ENCODE measurements at places on chromosomes 7 and 10.
A peak's percentile ranks its signal among the peaks of the same experiment; 100 is the strongest.

DNA sequence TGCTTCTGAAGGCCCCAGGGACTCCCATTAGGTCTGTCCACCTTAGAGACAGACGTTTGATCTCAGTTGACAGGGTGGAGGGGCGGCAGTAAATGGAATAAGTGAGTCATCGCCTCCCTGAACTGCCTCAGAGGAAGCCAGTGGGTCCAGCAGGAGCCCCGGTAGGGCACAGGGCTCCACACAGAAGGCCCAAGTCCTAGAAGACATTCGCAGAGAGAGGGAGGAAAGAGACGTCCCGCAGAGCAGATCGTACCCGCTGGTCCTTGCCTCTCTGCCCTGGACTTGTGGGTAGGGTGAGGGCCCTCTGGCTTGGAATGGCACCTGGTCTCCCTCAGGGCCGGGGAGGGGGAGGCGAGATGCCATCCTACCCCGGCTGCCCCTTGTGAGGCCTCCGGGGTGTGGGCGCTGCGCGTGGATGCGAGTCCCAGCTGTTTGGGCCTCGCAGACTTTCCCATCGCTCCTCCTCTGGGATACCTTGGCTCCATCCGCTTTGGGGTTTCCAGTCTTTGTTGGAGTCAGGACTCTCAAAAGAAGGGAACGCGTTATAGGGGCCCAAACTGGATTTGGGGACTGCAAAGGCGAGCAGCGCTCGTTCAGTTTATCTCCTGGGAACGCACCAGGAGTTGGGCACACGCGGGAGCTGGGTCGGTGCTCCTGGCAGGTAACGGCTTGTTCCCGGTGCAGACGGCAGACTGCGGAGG, 5.1 kb downstream of the TLX1 start:
- DNase-seq: no peak

DNA sequence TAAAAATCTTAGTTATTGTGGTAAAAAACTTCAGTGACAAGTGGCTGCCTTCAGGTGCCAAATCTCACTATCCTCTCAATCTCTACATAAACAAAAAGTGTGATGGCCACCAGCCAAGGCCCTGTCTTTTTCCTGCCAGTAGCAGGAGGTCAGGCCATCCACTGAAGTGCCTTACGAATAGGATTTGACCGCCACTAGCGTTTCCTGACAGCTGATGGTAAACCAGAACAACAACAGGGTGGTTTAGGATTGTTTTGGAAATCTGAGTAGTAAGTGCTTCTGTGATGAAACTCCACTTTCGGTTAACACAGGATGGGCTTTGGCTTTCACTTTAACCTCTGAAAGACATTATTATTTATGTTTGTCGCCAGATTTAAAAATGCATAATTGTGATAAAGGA, 55.7 kb upstream of the OGDHL start:
- DNase-seq: no peak

DNA sequence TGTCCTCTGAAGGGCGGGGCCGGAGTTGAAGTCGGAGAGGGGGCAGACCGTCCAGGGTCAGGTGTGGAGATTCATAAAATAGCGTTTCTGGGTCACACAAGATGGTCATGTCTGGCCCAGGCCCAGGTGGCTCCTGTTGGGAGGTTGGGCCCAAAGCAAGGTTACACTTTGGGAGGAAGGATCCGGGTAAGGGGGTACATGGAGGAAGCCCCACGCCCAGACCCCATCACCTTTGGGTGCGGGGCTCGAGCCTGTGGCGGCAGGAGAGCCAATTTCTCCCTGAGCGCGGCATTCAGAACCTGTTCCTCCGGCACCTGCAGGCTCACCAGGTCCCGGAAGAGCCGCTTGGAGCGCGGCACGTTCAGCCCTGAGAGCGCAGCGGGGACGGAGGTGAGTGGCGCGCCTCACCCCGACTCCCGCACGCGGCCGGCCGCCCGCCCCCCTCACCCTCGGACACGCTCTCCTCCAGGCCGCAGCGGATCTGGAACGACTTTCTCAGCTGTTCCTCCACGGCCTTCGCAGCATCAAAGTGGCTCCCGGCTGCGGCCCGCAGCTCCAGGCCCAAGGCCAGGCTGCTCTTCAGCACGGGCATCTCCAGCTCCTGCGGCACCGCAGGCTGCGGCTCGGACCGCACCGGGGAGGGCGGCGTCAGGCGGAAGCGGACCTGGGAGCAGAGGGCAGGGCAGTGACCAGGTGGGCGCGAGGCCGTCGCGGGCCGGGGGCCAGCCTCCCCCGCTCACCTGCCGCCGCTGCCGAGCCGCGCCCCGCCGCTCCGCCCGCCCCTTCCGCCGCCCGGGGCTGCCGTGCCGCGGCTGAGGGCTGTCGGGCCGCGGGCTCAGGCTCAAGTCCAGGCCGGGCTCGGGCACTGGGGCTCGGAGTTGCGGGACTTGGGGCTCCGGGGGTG, 644 bp downstream of the PPP1R35 start:
- no peak for DNase-seq

GRCh38 chr7:133794479-133794878, 332.7 kb upstream of the LRGUK start:
- no peak for DNase-seq

DNA sequence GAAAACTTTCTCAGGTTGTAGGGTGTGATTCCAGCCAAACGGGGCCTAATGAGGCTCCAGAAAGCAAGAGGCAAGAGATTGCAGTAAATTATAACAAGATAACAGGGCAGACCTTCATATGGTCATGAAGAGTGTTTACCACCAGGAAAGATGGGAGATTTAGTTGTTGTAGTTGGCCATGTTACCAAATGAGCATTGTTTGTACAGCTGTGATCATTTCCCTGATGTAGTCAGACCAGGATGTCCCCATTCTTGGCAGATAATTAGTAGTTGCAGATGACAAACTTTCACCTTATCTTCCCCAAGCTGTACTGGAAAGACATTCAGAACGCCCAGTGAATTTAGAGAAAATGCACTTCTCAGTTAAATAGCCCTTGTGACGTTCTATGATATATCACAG, 630.8 kb downstream of the ANKRD7 start:
- DNase-seq: no peak

DNA sequence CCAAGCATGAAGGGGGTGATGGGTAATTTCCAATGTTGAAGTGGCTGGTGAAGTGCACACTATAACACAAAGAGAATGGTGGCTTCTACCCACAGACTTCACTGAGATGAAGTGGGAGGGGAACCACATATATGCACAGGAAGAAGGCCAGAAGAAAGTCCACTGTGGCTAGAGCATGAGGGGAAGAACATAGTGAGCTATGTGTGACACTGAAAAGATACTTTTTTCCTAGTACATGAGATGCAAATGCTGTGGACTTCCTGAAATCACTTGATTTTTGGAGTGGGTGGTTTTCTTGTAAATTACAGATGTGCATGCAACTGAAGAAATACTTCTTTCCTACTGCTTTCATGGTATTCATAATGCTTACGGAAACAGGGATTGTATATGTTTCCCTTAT, 115.6 kb upstream of the PHYHIPL start:
- no peak for DNase-seq

DNA sequence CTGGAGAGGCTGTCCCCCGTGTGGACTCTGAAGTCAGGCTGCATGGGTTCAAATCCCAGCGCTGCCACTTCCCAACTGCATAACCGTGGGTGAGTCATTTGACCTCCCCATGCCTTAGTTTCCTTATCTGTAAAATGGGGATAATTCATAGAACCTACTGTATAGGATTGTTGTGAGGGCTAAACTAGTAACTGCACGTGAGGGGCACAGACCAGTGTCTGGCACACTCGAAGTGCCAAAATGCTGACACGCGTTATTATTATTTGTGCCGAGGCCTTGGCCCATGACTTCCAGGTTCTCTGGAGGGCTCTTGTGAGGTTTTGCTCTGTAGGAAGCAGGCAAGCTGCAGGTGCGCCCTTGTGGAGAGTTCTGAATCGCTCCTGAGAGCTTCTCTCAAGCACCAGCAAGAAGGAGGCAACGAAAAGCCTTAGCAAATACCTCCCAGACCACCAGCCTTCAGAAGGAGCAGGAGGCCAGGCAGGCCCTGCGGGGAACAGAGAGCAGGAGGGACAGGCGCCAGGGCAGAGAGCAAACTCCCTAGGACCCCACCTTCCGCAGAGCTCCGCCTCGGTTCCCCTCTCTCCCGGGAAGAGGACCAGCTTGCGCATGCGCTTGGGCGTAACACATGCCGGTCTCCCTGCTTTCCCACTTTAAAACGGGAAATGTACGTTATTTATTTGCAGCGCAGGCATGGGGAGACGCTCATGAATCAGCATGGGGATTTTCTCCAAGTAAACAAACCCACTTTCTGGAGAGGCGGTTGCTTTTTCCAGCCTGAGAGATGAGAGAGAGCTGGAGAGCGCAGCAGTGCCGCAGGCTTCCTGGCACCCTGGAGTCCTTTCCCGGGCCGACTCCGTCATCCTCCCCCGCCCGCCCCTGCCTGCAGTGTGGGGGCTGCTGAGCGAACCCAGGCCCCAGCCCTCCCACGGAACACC, 39.6 kb downstream of the SORCS3 start:
- DNase-seq: no peak

DNA sequence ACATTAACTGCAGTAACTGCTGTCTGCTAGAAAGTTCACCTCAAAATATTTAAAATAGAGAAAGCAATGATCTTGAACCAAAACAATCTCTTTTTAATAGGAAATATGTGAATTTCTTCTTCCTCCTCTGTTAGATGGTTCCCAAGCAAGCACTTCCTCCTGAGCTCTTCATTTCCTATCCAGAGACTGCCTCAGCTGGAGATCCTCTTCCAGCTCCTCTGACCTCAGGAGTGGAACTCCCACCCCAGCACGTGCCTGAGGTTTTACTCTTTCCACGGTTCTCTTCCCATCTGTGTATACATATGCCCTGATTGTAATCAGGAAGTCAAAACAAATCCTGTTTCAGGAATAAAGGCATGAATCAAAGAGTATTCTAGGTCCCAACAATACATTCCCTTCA, 5.6 kb downstream of the DENND11 start:
- no peak for DNase-seq

DNA sequence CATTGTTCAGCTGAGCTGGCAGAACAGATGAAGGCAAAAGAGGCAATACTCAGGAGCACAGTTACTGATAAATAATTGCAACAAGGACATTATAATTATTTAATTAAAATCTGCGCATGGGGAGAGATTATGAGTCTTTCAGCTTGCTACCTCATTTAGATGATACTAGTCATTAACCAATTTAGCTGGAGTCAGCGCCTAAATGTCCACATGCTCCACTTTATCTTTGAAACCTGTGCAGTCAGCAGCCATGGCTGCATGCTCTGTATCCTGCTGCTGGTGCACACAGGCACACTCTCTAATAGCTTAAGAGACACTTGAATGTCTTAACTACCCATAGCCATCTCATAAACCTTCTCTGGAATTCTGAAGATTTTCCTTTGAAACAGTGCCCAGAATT, 196.8 kb downstream of the PPP1R3A start:
- no peak for DNase-seq

GRCh38 chr10:118957443-118957825, 72.1 kb upstream of the NANOS1 start:
- DNase-seq: no peak

DNA sequence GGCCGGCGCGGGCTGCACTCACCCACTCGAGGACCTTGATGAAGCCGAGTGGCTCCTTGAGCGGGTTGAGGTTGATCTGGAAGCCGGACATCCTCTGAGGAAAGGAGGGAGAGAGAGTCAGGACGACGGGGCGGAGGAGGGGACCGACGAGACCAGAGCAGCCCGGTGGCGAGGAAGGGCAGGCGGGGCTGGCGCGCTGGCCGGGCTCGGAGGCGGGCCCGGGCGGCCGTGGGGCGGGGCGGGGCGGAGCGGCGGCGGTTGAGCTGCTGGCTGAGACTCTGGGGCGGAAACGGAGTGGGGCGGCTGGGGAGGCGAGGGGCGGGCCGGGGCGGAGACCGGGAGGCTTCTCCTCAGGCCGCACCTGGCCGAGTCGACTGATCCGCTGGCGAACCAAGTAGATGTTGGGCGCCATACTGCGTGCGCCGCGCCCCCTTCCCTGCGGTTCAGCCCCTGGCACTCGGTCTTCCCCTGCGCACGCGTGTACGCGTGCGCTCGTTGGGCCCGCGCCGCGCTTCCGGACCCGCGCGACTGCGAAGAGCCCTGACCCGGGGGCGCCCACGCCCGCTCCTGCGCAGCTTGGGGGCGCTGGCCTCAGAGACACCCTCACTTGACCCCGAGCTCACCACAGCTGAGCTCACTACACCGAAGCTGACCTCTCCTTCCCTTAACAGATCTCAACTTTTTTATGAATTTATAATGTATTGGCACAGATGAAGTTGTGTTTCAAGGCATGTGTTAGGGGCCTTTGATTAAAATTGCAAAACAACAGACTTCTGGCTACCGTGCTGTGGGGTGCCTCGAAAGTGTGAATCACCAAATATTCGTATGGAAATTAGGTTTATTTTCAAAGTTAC, at the start of gene SYPL1:
Gene SYPL1 (minus strand): TSS at position 195 of the 854 bp plus-strand sequence. CDS start 104 bp downstream, at position 91.
- DNase-seq: peak; percentile 70

- DNase-seq: no peak
Measured at GRCh38 chr7:6159097-6159483, 113.3 kb downstream of the CYTH3 start.

DNA sequence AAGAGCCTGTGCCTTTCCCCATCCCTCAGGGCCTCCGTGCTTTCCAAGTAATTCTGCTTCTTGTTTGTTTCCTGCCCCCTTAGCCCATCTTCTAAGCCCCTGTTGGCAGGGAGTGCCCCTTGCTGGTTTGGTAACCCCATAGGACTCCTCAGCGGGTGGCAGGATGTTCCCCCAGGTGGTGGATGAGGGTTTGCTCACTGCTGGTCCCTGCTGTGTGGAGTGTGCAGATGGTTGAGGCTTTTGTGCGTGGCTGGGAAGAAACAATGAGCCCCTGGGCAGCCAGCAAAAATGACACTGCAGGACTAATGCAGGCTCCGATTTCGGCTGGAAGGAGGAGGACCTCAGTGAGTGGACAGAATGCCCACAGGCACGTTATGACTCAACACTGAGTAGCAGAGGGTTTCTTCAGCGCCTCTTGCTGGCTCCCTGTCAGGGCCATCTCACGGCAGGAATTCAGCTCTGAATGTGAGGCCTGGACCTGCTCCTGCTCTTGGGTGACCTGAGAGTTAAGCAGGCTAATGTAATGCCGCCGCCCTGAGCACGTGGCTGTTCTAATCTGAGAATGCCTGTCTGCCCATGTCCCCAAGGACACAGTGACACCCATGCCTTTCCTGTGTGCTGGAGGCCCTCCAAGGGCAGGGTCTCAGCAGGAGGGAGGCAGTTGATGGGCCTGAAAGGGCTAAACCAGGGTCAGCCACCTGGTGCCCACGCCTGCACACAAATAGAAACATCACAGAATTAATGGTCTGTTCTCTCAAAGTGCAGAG, 16.6 kb downstream of the BAG3 start:
- DNase-seq: peak; percentile 93

DNA sequence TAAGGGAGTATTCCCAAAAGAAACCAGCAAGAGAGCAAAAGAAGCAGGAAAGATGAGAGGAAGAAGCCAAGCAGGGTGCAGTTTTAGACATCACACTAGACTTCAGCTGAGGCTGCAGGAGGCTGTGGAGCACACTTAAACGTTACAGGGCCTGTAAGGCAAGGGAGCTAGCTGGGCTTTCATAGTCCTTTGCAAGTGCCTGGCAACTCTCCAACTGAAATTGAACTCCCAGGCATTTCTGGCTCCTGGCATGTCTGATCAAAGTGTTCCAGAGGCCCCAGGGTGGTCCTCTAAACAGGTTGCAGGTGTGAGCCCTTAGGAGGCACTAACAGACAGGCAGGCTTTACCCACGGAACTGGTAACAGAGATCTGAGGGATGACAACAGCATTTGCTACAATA, 750.2 kb downstream of the XPNPEP1 start:
- no peak for DNase-seq

- no peak for DNase-seq
Measured at GRCh38 chr7:140126435-140127034, 50.2 kb downstream of the KDM7A start.
